ENCODE measurements at places on chromosomes 6 and 20.

GRCh38 chr20:4950841-4951240, 50.5 kb downstream of the SLC23A2 start:
- DNase-seq, result no peak

DNA sequence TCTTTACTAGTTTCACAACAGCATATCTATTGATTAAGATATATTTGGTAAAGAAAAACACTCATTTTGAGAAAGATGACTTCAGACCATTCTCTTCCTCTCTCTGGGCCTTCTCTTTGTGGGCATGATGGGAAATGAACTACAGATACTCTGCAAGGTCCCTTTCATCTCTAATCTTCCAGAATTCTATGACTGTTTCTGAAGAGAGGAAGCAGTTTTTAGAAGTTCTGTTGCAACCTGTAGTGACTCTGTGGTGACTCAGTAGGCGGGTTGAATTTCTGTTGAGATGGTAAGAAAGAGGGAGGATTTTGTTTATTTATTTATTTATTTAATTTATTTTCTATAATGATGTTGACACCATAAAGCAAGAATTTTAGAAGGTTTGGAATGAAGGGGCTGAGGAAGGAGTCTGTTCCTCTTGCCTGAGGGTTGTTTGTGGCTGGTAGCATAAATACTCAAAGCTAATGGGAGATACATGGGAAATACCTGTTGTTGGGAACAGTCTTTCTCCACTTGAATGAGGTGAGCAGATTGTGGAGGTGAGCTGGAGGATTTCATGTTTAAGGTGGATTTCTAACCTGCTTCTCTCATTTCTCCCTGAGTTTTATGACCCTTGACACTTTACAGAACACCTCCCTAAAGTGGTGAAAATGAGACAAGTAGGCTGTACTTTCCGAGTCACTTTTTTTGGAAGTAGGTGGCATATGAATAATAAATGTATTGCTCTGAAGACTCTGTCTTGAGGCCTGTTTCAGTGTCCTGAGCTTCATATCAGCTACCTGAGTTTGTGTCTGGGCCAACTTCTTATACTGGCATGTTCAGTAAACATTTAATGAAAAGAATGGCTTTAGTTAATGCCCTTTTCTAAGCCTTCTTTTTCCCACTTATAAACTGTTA, 15.0 kb downstream of the ACSS2 start:
- peak; percentile 81 for DNase-seq

DNA sequence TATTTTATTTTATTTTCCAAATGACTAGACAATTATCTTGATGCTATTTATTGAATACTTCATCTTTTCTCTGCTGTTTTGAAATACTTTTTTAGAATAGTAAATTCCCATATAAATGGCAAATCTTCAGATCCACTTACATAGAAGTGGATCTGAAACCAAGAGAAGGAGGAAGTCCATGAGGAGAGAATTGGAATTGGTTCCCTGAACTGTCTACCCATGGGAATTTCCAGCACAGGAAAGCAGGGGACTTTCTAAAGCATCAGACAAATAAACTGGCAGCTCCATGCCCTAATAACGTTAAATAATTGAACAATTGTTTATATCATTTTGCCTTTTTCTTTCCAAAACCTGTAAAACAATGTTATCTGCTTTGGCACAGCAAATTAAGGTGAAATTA, 47.1 kb upstream of the PNRC1 start:
- no peak for DNase-seq

GRCh38 chr6:145534989-145535388, 200.3 kb downstream of the EPM2A start:
- no peak for DNase-seq

DNA sequence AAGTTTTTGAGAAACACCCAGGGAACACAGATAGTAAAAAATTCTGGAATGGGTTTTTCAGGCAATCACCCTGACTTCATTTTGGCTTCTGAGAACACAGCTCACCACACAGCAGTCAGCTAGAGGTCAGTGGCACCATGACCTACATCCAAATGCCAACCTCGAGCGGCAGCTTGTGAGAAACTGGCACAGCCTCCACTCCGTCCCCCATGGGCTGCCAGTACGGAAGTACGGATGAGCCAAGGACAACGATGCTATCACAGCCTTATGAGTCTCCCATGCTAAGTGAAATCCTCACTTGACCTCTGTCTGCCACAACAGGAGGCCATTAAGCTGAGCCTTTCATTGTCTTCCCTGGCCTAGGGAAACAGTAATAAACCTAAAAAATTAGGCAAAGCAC, 32.0 kb downstream of the KIF16B start:
- DNase-seq, result no peak

DNA sequence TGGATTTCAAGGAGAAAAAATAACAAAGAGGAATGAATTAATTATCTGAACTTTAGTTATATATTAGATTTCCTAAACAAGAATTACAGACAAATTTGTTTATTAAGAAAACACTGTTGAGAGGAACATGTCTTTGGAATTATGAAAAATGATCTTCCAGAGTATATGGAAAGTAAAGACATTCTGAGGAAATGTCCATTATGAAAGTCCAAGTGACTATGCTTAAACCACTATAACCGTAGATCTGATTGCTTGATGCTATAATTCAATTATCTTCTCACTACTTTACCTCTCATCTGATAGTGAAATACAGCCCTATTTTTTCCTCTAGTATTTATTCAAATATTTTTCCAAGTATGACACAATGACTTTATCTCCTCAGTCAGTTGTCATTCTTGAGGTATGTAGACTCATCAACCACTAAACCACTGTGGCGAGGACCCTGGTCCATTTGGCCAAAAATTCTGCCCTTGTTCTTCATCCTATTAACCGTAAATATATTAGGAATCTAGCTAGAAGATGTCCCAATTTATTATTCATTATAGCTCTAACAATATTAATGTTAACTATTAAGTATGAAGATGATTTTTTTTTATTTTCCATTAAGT, 37.3 kb upstream of the AHI1 start:
- no peak for DNase-seq

DNA sequence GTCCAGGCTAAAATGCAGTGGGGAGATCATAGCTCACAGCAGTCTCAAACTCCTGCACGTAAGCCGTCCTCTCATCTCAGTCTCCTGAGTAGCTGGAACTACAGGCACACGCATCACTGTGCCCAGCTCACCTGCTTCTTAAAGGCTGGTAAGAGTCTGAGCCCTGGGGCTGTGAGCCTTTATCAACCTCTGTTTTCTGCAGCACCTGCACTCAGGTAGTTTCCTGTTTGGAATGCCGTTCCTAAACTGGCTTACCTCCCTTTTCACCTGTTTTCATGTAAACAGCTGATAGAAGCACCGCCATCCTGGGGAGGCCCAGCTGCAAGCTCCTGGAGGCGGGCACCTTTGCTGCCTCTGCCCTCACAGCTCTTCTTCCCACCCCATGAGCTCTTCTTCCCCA, 45.4 kb downstream of the SLC24A3 start:
- DNase-seq, result no peak

DNA sequence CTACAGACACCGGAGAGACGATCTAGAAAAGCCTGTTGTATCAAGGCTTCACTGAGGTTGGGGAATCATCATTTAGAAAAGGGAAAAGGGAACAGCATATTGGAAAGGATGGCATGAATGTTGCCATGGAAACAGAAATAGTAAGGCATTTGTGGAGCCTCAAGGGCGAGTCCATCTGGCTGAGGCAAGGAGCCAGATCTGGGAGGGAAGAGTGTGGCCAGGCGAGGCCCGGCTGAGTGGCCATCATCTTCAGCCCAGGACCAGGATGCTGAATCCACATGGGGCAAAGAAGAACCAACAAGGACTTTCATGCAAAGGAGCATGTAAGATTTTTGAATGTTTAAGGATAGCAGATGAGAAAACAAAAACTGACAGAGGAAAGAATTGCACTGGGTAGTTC, 85.8 kb downstream of the MAP3K5 start:
- no peak for DNase-seq

- DNase-seq, result no peak
These were observed 115.1 kb downstream of the QKI start for GRCh38 chr6:163529605-163530004.

- DNase-seq, result no peak
These were observed 127.6 kb downstream of the KIF13A start for GRCh38 chr6:17859846-17860245.

- DNase-seq, result no peak
These were observed 57.2 kb downstream of the SHLD1 start for GRCh38 chr20:5807431-5807830.

DNA sequence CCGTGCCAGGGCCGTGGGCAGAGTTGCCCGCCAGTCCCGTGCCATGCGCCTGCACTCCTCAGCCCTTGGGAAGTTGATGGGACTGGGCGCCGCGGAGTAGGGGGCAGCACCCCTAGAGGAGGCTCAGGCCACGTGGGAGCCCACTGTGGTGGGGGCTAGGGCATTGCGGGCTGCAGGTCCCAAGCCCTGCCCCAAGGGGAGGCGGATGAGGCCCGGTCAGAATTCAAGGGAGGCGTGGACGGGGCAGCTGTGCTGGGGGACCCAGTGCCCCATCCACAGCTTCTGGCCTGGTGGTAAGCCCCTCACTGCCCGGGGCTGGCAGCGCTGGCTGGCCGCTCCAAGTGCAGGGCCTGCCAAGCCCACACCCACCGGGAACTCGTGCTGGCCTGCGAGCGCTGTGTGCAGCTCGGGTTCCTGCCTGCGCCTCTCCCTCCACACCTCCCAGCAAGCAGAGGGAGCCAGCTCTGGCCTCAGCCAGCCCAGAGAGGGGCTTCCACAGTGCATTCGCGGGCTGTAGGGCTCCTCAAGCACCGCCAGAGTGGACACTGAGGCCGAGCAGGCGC, 317.8 kb downstream of the HAO1 start:
- DNase-seq, result no peak

DNA sequence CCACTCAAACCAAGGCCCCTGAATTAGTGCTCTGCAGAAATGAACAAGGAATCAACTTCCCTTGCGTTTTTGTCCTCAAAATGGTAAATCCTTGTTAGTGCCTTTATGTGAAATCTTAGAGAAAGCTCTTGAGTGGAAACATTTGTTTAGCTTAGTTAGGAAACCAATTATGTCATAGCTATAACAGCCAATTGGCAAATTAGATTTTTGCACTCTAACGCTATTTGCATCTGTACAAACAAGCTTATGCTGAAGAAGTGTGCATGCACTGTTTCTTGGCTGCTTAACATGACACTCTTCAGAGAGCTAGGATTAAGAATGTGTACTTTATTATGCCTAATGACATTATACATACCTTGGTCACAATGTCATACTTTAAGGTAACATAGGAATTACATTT, 622.6 kb upstream of the SLC35B3 start:
- no peak for DNase-seq

- DNase-seq, result no peak
These were observed 96.7 kb downstream of the L3MBTL3 start for GRCh38 chr6:130115036-130115435.

- no peak for DNase-seq
These were observed 21.6 kb downstream of the SOBP start for GRCh38 chr6:107511511-107511993.

All from AML-193 (cell line).